ENCODE measurements at places on chromosomes 6 and 20.
A peak's percentile ranks its signal among the peaks of the same experiment; 100 is the strongest.

- no peak for DNase-seq
Observed at GRCh38 chr6:116568111-116568510, 3.2 kb upstream of the RWDD1 start.

GRCh38 chr6:29131691-29132090 is 23.8 kb downstream of the OR2J3 start:
- no peak for DNase-seq

GRCh38 chr20:50750145-50750671 is 18.8 kb downstream of the PARD6B start:
- DNase-seq, result no peak

GRCh38 chr6:3318821-3319540 is 60.2 kb downstream of the PSMG4 start:
- no peak for DNase-seq

DNA sequence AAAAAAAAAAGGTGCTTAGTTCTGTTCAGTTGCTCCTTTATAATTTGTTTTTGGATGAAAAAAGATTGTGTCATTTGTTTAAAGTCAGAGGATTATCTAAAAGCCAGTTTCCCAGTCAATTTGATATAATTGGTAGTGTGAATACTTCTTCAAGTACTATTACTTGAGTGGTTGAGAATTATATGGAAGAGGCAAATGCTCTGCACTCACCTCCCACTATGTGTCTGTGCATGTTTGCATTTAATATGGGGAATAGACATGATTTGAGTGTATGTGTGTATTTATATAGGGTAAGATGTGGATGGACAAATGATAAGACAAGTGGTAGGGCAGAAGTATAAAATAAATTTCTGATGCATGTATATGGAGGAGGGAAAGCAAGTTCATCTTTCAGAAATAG is 15.8 kb downstream of the GJA1 start:
- no peak for DNase-seq

DNA sequence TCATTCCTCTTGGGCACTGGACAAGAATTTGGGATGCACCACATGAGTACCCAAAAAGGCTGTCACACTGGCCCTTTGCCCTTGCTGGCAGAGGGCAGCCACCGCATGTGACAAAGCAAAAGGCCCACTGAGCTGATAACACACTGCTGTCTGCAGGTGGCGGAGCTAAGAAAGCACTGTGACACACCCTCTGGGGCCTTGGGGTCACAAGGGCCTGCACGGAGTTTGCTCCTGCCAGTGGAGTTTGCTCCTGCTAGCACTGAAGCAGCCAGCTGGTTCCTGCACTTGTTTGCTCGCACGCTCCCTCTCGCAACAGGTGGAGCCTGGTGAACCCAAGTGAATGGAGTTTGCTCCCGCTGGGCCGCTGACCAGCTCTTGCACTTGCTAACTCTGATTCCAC is 132.6 kb downstream of the LCA5 start:
- no peak for DNase-seq

DNA sequence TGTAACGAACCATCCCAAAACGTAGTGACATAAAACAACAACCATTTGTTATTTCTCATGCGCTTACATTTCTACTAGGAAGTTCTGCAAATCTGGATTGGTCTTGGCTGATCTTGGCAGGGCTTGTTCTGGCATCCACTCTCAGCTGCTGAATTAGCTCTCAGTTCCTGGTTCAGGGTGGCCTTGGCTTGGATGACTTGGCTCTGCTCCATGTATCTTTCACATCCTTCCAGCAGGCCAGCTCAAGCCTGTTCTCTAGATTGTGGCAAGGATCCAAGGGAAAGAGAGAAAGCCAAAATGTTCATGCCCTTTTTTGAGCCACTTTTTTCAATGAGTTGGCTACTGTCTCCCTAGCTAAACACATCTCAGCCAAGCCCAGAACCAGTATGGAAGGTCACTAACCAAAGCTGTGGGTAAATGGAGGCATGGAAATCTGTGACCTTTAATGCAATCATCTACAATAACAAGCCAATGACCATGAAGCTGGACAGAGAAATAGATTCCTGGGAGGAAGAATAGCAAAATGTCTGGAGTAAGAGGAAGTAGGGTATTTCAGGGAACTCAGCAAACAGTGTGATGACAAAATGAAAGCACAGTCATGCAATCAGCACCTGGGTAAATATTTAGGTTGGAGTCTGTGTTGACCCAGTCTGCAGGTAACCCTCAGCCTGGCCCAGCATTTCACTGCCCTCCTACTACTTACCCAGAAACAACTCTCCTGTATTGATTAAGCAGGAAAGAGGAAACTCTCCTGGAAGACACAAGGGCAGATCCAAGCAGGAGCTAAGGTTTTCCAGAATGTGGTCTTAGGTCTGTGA is 32.7 kb upstream of the SNAP25 start:
- DNase-seq, result no peak

GRCh38 chr6:142152746-142153145 is 5.7 kb downstream of the VTA1 start:
- no peak for DNase-seq

GRCh38 chr6:20467437-20467836 is 65.8 kb downstream of the E2F3 start:
- DNase-seq, result no peak

DNA sequence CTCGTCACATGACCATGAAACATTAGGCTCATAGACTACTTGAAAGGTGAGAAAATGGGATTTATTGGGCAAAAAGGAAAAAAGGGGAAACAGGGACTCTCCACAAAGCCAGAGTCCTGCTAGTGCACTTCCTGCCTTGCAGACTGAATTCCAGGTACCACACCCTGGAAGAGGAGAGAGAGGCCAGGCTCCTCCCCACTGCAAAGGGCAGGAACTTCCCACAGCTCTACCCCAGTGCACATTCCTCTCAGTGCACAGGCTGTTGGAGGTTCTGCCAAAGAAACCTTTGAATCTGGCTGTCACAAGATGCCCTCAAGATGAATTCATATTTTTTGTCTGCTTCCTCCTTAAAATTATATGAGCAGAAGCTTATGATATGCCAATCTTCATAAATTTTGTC is 920.4 kb upstream of the GJE1 start:
- no peak for DNase-seq

GRCh38 chr20:50244352-50245149 is 53.9 kb downstream of the CEBPB start:
- no peak for DNase-seq

- DNase-seq, result no peak
Observed at GRCh38 chr6:162234631-162235030, 492.9 kb downstream of the PRKN start.

GRCh38 chr20:44886266-44886651 is 754 bp downstream of the YWHAB start:
- DNase-seq, result no peak

GRCh38 chr6:30074331-30075093 is 1.1 kb downstream of the RNF39 start:
- no peak for DNase-seq

DNA sequence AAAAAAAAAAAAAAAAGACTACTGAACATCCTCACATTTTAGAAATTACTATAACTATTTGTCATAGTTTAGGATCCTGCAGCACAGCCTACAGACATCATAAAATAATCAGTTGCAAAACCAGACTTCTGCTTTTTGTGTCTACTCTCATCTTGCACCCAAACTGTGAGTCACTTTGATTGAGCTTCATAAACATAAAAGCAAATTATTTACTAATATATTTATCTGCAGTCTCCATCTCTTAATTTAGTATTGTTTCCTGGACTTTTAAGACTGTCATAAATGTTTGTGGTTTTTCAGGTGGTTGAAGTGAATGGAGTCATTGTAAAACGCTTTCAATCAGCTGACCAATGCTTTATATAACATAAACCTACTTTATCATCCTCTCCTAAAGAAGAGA is 14.8 kb upstream of the CALHM6 start:
- DNase-seq, result no peak

- no peak for DNase-seq
Observed at GRCh38 chr6:149913085-149913484, 9.8 kb downstream of the RAET1G start.

DNA sequence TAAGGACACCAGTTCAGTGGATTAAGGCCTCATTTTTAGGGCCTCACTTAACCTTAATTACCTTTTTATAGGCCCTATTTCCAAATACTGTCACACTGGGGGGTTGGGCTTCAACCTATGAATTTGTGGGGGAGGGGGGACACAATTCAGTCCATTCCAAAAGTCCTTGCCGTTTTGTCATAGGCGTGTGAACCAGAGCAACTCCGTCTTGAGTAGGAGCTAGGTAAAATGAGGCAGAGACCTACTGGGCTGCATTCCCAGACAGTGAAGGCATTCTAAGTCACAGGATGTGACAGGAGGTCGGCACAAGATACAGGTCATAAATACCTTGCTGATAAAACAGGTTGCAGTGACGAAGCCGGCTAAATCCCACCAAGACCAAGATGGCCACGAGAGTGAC is 113.5 kb upstream of the SNX9 start:
- DNase-seq, result no peak

DNA sequence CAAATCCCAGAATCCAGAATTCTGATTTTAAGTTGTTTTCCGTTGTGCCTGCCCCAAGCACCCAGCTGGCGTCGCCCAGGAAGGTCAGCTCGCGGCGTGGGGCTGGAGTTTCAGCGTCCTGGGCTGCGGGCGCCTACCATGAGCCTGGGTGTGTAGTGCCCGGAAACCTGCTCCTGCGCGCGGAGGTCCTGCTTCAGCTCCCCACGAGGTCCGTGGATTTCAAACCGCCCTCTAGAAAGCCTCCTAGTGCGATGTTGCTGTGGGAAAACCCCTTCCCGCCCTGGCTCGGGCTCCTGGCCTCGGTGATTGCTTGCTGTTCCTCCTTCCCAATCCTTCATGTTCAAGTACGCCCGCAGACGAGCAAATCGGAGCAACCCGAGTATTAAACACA is 51.3 kb upstream of the NRN1 start:
- DNase-seq, result no peak

DNA sequence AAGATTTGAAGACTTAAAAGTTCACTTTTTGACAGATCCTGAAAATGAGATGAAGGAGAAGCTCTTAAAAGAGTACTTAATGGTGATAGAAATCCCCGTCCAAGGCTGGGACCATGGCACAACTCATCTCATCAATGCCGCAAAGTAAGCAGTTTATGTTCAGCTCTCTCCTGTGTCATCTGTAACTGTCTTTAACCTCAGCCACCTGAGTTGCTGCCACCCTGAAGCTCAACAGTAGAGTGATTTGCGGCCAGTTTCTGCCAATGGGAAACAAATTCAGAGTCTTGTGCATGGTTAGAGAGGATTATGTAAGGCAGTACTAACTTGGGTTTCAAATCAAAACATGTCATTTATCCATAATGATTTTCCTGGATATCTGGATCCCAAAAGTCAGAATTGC is 10.1 kb downstream of the TNFAIP3 start:
- DNase-seq, result no peak

- peak; percentile 23 for DNase-seq
Observed at GRCh38 chr6:151702851-151703658, 104.4 kb upstream of the ESR1 start.

GRCh38 chr6:78999737-79000136 is 78.3 kb downstream of the PHIP start:
- DNase-seq, result no peak

DNA sequence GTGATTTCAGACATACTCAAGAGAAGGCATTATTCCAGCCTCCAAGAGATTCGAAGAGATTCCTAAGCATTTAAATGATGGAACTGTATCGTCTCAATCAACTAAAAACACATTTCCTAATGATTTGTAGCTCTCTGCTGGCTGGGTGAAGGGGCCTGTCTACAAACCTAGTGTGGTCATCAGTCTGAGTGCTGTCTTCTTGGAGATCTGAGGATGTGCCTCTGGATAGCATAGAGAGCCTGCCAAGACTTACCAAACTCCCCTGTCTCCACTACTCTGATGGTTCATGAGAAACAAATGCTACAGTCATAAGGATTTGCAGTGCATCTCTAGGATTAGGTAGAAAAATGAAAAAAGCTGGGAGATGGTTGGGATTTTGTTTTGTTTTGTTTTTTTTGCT is 176.9 kb upstream of the CITED2 start:
- no peak for DNase-seq

DNA sequence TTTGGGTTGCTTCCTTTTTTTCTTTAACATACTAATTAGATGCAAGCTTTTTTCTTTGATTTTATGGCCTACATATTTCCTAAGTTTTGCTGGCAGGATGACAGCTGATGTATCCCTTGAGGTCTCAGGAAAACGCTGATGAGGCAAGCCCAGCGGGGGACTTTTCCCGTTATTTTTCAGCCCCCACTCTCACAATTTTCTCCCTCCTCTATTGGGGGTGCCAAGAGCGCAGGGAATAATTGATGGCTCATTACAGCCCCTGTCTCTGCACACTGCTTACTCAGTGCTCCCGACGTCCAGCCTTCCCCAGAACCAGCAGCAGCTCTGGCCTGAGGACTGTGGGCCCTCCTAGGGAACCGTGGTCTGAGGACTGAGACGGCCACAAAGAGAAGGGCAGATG is 38.6 kb upstream of the VSTM2L start:
- no peak for DNase-seq

- no peak for DNase-seq
Observed at GRCh38 chr6:34357937-34358336, 34.5 kb downstream of the NUDT3 start.

GRCh38 chr20:33933469-33933909 is 60.2 kb upstream of the RALY start:
- peak; percentile 52 for DNase-seq

GRCh38 chr6:108568551-108569305 is 8.0 kb downstream of the FOXO3 start:
- no peak for DNase-seq

- DNase-seq, result no peak
Observed at GRCh38 chr20:36585410-36586125, 12.2 kb downstream of the TGIF2 start.

- DNase-seq, result no peak
Observed at GRCh38 chr6:142950291-142950690, 5.3 kb upstream of the HIVEP2 start.

- no peak for DNase-seq
Observed at GRCh38 chr6:66735106-66735890, 1028.3 kb upstream of the EYS start.

DNA sequence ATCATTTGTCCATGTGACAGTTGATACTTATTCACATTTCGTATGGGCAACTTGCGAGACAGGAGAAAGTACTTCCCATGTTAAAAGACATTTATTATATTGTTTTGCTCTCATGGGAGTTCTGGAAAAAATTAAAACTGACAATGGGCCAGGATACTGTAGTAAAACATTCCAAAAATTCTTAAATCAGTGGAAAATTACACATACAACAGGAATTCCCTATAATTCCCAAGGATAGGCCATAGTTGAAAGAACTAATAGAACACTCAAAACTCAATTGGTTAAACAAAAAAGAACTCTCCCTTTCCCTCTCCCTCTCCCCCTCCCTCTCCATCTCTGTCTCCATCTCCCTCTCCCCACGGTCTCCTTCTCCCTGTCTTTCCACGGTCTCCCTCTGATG is 19.4 kb upstream of the EIF2S2 start:
- no peak for DNase-seq

Measured in CD4-positive, alpha-beta T cell treated with Interleukin-4 for 4 hours (primary cell).